GM13976 (cell line): ENCODE measurements at places on chromosomes 6 and 20.
A peak's percentile ranks its signal among the peaks of the same experiment; 100 is the strongest.

DNA sequence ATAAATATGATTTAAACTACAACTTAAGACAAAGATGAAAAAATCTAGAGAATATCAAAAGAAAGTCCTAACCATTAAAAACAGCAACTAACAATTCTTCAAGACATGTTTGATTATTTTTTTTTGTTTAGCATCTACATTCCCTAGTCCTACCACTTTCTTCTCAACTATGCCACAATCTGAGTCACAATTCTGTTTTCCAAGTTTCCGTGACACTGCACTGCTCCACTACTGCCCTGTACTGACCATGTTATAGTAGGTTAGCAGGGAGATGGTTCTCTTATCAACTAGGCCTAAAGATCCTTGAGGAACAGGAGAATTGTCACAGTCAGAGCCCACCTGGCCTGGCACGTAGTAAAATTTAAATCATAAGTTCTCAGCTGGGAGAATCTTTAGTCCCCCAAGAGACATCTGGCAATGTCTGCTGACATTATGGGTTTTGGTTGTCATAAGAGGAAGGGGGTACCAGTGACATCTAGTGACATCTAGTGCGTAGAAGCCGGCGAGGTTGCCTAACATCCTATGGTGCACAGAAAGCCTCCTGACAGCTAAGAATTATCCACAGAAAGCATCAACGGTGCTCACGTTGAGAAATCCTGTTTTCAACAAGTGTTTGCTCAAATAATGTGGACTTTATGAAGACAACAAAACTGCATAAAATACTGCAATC, 100.5 kb downstream of the PDE10A start:
- no peak for DNase-seq

DNA sequence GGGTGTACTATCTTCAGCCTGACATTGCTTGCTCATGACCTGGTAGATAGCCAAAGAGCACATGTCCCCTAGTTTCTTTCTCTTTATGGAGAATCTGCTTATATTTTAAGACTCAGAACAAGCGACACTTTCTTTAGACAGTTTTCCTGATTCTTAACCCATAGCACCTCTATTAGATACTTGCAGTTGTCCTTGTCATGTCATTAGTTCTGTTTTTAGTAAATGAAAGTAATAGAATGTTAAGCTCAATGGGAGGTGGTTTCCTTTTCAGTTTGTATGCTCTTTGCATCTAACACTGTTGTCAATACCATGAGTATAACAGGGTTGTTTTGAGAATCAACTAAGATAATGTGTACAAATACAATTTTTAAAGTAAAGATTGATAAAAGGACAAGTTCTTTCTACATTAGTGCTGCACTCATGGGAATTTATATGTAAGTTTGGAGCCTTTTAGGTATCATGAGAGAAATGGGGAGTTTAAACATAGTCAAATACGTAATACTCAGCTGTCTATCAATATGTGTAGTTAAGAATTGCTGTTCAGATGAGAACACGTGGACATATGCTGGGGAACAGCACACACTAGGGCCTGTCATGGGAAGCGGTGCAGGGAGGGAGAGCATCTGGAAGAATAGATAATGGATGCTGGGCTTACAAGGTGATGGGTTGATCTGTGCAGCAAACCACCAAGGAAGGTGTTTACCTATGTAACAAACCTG, 124.3 kb downstream of the GRM1 start:
- DNase-seq: peak; percentile 42

- no peak for DNase-seq
Observed at GRCh38 chr6:93604951-93605350, 185.6 kb upstream of the EPHA7 start.

DNA sequence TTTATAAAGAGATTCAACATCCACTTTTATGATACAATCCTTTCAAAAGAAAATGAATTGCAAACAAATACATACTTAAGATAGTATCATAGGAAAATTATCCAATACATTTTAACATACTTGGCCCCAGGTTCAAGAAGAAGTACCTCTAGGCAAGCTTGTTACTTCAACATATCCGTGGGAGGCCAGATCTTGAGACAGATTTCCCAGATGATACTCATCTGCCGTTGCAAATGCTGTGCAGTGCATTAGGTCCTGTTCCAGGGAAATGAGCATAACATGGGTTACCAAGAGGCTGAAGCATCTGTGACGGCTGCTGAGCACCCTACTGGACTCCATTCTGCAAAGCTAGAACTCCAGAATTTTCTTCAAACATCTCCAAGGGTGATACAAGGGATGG, 15.6 kb downstream of the RMND1 start:
- DNase-seq: no peak

DNA sequence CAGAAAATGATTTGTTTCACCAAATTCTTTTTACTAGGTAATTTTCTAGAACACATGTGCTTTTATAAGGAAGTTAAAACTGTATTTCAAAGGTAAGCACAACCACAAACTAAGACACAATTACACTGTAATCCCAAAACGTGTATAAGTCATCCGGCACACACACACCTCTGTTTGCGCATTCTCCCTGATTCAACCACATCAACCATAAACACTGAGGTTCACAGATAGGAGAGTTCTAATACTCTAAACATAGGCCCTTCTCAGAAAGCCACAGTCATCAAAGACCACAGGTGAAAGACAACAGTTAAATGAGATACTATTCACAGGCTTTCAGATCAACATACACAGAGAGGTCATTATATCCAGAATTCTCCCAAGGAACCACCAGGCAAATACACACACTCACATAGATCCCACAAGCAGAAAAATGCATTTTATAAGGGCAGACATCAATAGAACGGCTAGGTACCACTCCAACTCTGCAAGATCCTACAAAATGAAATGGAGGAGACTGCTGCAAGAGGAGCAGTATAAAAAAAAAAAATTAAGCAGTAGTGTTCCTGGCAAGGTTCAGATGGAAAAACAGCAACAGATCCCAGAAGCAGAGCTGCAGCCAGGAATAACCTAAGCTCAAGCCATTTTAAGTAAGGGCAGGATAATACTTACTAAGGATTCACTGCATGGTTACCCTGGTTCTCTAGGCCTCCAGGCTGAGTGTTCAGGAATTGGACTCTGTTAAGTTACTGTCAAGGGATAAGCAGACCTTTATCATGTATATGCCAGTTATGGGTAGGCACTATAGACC, 6.6 kb upstream of the FBXO9 start:
- DNase-seq: no peak
